A549 treated with DMSO at 1 μM for 4 hours (cell line): ENCODE measurements at places on chromosomes 7 and 10. TPM values are rescaled to one million over a fixed set of nuclear protein-coding genes. Genes with fewer than 3 reads are reported as not detected.

AQP1 gene
- 0.41 to 0.88 TPM (median 0.44 TPM) in 5 replicates for total RNA-seq

PON1 gene
- 0.28 to 0.59 TPM (median 0.52 TPM) in 5 replicates for total RNA-seq

ZDHHC16 gene
- 44.6 to 56.7 TPM (median 50.7 TPM) in 5 replicates for total RNA-seq

ZNF727 gene
- total RNA-seq: not detected in 5 replicates

OR13A1 gene
- not detected in 5 replicates for total RNA-seq

AKR1C4 gene
- total RNA-seq: 0.15 to 0.39 TPM (median 0.24 TPM) in 5 replicates

CCDC3 gene
- total RNA-seq: 0.91 to 1.2 TPM (median 0.95 TPM) in 5 replicates

FEZF1 gene
- total RNA-seq: not detected in 5 replicates

NRCAM gene
- 70.5 to 98.1 TPM (median 90.7 TPM) in 5 replicates for total RNA-seq

ASIC3 gene
- total RNA-seq: 7.5 to 13.1 TPM (median 10.6 TPM) in 5 replicates

PAPOLB gene
- total RNA-seq: not detected in 5 replicates

STEAP4 gene
- 0.01 TPM in 2 of 5 replicates, not detected in the others for total RNA-seq

DDC gene
- 0.76 to 1.8 TPM (median 1.2 TPM) in 5 replicates for total RNA-seq

SLC13A1 gene
- total RNA-seq: not detected in 5 replicates

SEMA3C gene
- total RNA-seq: 46.4 to 76.0 TPM (median 61.3 TPM) in 5 replicates

NME8 gene
- not detected in 5 replicates for total RNA-seq

WASL gene
- total RNA-seq: 21.2 to 27.6 TPM (median 25.3 TPM) in 5 replicates

TAS2R16 gene
- not detected in 5 replicates for total RNA-seq

IL6 gene
- total RNA-seq: 2.3 to 7.6 TPM (median 3.2 TPM) in 5 replicates

IDI2 gene
- 0.06 to 0.17 TPM in 2 of 5 replicates, not detected in the others for total RNA-seq

AKR1C2 gene
- total RNA-seq: 3,009 to 3,482 TPM (median 3,389 TPM) in 5 replicates

SEC31B gene
- total RNA-seq: 1.8 to 2.9 TPM (median 2.4 TPM) in 5 replicates
